Right cardiac atrium (tissue), 5 donors: ENCODE measurements at places on chromosomes 1 and 21.

- DNase-seq, result no peak
Observed at GRCh38 chr1:112961072-112961471, 5.1 kb upstream of the SLC16A1 start.

GRCh38 chr1:192100686-192101468 is 57.4 kb upstream of the RGS18 start:
- DNase-seq, result no peak

GRCh38 chr1:108570128-108570527 is 10.2 kb downstream of the EEIG2 start:
- DNase-seq, result no peak

- peak; percentile 92 for DNase-seq
Observed at GRCh38 chr1:161013488-161014230, 7.3 kb downstream of the F11R start.

GRCh38 chr1:54950369-54951163 is 29.9 kb upstream of the TMEM61 start:
- DNase-seq, result peak; percentile 84

GRCh38 chr1:72375226-72375625 is 92.9 kb upstream of the NEGR1 start:
- no peak for DNase-seq

- DNase-seq, result no peak
Observed at GRCh38 chr1:200527670-200528069, 92.9 kb downstream of the KIF14 start.

GRCh38 chr1:31614414-31615005 is 3.0 kb upstream of the HCRTR1 start:
- no peak for DNase-seq

GRCh38 chr1:238409932-238410331 is 519.2 kb upstream of the ZP4 start:
- DNase-seq, result no peak

DNA sequence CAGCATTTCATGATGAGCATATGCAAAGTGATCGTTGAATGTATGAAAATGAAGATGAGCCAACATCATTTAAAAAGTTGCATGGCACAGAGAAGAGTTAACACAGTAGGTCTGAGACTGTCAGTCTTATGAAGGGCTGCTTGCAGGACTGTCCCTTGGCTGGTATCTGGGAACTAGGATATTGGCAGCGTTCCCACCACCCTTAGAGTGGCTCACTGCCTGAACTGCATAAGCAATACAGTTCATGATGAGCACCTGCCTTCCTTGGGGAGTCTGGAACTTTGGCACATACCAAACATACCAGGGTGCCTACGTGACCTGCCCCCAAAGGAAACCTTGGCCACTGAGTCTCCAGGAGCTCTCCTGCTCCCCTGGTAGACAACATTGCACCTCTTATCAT is 161.8 kb downstream of the DSCAM start:
- peak; percentile 49 for DNase-seq

DNA sequence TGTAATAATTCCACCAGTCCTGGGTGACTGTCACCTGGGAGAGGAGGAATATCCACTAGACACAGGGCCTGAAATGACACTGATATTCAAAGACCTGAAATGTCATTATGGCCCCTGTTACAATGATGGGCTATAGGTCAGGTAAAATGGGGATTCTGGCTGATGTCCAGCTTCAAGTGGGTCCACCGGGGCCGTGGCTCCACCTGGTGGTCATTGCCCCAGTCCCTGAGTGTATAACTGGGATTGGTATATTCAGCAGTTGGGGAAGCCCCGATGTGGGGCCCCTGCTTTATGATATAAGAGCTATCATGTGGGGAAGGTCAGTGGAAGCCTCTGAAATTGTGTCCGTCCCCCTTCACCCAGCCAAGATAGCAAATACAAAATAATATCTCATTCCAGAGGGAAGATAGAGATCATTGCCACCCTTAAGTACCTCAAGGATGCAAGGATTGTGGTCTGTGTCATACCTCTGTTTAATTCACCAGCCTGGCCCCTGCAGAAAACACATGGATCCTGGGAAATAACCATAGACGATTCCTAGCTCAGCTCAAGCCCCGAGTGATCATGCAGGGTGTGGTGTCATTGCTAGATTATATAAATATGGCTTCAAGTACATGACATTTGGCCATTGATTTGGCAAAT is 19.4 kb downstream of the PLEKHO1 start:
- DNase-seq, result peak; percentile 87

GRCh38 chr1:177710696-177711620 is 258.9 kb downstream of the SEC16B start:
- DNase-seq, result no peak

GRCh38 chr1:96365076-96365475 is 356.5 kb upstream of the PTBP2 start:
- DNase-seq, result no peak
